ENCODE measurements at places on chromosomes 3 and 15.

DNA sequence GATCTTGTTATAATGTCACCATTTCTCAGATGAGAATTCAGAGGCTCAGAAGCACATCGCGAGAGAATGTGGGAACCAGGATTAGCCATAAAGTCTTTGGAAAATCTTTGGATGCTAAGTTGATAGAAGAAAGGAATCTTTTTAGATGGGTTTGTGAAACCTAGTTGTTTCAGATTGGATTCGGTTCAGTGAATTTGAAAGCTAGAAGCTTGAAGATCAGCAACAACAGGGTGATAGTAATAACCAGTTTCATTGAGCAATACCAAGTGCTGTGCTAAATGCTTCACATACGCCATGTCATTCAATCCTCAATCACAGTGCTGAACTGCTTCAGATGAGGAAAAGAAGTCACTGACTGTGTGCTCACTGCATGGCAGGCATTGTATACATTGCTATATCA is 47.4 kb upstream of the MITF start:
- DNase-seq = no peak

GRCh38 chr3:141402476-141403171 is 34.3 kb downstream of the ZBTB38 start:
- DNase-seq = peak; percentile 56

- DNase-seq = no peak
Observed at GRCh38 chr3:32410367-32411246, 19.0 kb downstream of the CMTM7 start.

GRCh38 chr15:56972426-56972825 is 54.0 kb downstream of the TCF12 start:
- DNase-seq = no peak

All from KBM-7 (cell line).